ENCODE measurements at places on chromosomes 3 and 15.

- H3K4me1 ChIP-seq = no peaks in the 10 kb centered on the region
- no peak for DNase-seq
- H3K4me3 ChIP-seq = no peak overlapping the region
- no peaks in the 10 kb centered on the region for H3K27me3 ChIP-seq
- H3K36me3 ChIP-seq = no peaks in the 10 kb centered on the region
- no peak overlapping the region for H3K27ac ChIP-seq
Observed at GRCh38 chr3:40990062-40990456, 209.2 kb upstream of the CTNNB1 start.

GRCh38 chr3:143208976-143209714 is 89.6 kb downstream of the CHST2 start:
- no peak overlapping the region for H3K27ac ChIP-seq
- H3K4me3 ChIP-seq = no peak overlapping the region
- H3K36me3 ChIP-seq = no peaks in the 10 kb centered on the region
- DNase-seq = no peak
- H3K4me1 ChIP-seq = no peaks in the 10 kb centered on the region
- no peaks in the 10 kb centered on the region for H3K27me3 ChIP-seq

- H3K36me3 ChIP-seq = no peaks in the 10 kb centered on the region
- no peaks in the 10 kb centered on the region for H3K4me1 ChIP-seq
Observed at GRCh38 chr15:96076350-96076749, 254.2 kb upstream of the NR2F2 start.

- H3K36me3 ChIP-seq = 0 out of 2 replicates have a peak, but pooled peaks cover 7% of the 10 kb centered on the region
- no peak for DNase-seq
- no peaks in the 10 kb centered on the region for H3K27me3 ChIP-seq
- peaks cover 4% of the 10 kb centered on the region for H3K4me1 ChIP-seq
- peak overlapping the region; percentile 98 for H3K4me3 ChIP-seq
Observed at GRCh38 chr3:40308725-40309417, 636 bp upstream of the EIF1B start.

DNA sequence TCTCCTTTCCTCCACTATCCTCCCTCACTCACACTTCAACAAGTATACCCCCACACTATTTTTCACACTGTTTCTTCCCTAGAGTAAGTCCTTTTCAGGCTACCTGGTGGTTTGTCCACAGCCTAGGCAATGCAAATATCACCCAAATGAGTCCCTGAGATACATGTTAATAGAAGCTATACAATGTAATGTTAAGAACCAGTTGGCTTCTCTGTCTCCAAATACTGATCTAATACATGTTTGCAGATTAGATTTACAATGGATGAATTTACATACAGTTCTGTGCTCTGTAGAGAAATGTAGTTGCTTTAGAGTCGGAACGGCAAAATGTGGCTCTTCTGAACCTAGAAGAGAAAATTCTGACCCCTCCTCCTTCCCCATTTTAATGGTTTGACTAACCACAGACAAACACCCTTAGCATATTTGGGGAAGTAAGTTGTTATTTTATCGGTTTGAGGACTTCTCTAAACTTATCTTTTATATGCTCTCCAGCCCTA is 63.6 kb upstream of the MBNL1 start:
- H3K27ac ChIP-seq = no peak overlapping the region
- H3K27me3 ChIP-seq = no peaks in the 10 kb centered on the region
- no peak for DNase-seq
- H3K4me1 ChIP-seq = no peaks in the 10 kb centered on the region

Data from H1 (cell line).